Hematopoietic multipotent progenitor cell treated with erythropoietin and hydrocortisone succinate and interleukin-3 and kit ligand, for 6 days (in vitro differentiated cells): ENCODE measurements at places on chromosomes 3 and 15.
A peak's percentile ranks its signal among the peaks of the same experiment; 100 is the strongest.

- no peak for DNase-seq
Measured at GRCh38 chr15:80127911-80128310, 24.9 kb upstream of the FAH start.

DNA sequence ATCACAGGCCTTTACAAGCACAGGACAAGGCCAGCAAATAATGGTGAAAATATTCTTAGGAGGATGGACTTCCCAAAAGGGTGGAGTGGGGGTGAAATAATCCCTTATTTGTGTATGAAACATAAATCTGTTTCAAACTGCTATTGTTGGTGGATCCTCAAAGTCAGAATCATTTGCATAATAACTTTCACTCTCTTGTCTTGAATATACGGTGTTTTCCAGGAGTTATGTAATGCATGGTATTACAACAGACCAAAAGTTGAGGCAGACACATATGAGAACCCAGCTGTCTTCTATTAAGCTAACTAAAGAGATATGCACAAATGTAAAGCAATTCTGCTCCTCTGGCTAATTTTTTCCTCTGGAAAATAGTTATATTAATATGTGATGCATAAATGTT is 57.7 kb downstream of the PRTG start:
- DNase-seq = no peak

DNA sequence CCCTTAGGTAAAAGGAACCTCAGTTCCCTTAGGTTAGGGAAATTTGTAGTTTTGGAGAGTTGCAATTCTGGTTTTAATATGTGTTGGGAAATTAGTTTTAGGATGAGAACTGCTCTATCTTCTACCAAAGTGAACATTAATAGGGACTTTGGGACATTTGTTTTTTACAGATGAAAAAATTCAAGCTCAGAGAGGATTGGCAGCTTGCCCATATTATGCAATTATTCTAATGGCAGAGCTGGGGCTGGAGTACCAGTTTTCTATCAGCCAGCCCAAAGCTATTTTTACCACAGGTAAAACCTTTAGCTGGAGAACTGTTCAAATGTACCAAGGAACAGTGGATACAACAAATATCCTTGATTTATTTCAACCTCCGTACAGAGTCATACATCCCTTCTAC is 127.0 kb downstream of the CPNE4 start:
- peak; percentile 5 for DNase-seq

GRCh38 chr15:28989239-28989830 is 103.6 kb downstream of the APBA2 start:
- DNase-seq = peak; percentile 67

GRCh38 chr3:61236556-61236955 is 14.7 kb downstream of the FHIT start:
- DNase-seq = no peak
